AG04450 (cell line): ENCODE measurements at places on chromosomes 7 and 10.

- no peak for DNase-seq
Observed at GRCh38 chr10:129705676-129706075, 238.6 kb downstream of the MGMT start.

DNA sequence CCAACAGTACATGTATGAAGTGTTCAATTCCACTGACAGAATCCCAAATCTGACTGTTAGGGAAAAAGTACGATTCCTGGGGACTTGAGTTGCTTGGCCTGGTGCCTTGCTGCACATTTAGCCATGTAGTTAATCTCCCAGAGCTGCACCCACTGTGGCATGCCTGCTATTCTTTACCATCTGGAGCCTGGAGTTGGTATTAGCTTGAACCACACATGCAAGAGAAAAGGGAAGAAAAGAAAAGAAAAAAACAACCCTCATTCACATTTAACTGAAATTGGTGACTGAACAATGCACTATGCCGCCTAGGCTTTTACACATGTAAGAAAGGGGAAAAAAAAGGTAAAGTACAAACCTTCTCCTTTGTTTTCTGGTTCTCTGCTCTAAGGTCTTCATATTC is 26.1 kb downstream of the SHTN1 start:
- no peak for DNase-seq

DNA sequence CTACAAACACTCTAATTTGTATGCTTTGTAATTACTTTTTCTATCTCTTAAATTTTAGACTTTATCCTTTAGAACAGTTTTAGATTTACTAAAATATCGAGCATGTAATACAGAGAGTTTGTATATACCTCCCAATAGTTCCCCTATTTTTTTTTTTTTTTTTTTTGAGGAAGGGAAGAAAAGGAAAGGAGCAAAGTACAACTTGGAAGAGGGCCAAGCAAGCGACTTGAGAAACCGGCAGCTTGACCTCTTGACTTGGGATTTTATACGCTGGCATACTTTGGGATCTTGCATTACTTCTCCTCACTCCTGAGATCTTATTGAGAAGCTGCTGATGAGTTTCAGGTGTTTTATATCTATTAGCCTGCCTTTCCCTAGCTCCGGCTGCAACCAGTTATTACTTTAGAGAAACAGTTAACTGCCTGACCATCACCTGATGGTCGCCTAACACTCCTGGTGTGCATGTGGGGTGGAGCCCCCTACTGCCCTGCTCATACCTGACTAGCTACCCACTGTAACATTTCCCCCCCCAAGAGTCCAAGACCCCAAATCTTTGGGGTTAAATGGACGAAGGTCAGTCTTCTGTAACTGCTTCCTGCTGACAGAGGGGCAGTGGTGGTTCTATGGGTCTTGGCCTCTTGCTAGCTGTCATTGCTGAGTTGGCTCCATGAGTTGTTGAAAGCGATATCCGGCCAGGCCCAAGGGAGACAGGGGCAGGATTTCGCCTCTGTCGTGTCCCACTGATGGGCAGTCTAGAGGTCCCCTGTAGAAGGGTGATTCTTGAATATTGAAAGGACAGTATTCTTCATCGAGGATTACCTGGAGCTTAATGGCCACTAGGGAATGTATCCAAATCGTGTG is 28.5 kb downstream of the MKLN1 start:
- DNase-seq, result no peak

DNA sequence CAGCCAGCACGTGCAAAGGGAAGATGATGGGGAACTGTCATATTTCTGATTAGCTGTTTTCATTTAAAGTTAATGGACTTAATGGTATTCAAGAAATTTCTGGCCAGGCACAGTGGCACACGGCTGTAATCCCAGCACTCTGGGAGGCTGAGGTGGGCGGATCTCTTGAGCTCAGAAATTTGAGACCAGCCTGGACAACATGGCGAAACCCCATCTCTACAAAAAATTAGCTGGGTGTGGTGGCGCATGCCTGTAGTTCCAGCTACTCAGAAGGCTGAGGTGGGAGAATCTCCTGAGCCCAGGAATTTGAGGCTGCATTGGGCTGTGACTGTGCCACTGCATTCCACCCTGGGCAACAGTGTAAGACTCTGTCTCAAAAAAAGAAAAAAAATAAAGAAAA is 18.7 kb downstream of the STN1 start:
- no peak for DNase-seq
